Frontal cortex (tissue), 4 donors: ENCODE measurements at places on chromosomes 11 and 22. TPM values are rescaled to one million over a fixed set of nuclear protein-coding genes. Genes with fewer than 3 reads are reported as not detected.

The SSH3 gene
- 2.0 TPM for total RNA-seq

The PLAAT3 gene
- total RNA-seq: 2.4 TPM

The ACCS gene
- 5.3 TPM for total RNA-seq

The GGTLC2 gene
- total RNA-seq: not detected

The RIBC2 gene
- 0.41 TPM for total RNA-seq

DNA sequence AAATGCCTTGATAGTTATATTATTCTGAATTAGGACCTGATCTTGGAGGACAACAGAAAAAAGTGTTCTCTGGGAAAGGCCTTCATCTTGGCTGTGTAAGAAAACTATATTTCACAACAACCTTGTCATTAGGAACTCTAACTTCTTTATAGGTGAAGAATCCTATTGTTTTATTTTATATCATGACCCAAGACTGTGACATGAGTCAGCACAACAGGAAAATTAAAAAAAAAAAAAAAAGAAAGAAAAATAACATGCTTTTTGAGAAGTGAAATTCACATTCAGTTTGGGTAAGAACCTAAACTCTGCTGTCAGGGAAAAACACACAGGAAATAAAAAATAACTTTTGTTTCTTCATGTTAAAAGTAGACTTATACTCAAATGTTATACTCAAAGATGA is 11.7 kb upstream of the FOLR2 start:
- no peak for DNase-seq

DNA sequence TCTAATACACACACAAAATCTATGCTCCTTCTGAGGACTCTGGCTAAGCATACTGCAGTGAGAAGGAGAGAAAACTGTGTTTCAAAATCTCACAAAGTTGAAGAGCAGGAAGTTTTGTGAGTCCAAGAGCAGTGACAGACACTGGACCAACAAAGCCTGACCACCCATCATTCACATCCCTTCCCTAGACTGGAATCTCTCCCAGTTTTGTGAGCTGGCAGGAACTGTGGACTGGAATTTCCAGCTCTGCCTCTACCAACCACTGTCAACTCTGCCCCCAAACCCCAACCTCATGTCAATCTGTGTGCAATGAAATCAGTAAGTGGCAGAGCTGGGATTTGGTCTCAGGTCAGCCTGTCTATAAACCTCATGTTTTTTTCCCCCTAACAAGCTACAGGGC is 112.6 kb downstream of the ARL14EP start:
- no peak for DNase-seq

DNA sequence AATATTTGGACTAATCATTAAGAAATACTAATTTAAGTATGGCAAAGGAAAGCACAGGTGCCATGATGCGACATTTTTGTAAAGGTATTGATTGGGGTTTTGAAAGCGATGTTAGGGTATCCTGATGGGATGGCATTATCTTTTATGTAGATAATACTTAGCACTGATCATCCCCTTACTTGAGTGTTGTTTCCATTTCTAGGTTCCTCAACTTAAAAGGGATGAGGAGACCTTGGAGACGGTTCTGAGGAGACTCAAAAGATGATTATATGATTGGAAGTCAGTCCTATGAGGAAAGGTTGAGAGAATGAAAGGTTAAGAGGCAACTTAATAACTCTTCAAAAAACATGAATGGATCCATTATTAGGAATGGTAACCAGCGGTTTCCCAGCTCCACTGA is 11.1 kb downstream of the KMT2A start:
- no peak for DNase-seq

GRCh38 chr11:82718307-82718706 is 15.4 kb downstream of the FAM181B start:
- peak; percentile 48 for DNase-seq

DNA sequence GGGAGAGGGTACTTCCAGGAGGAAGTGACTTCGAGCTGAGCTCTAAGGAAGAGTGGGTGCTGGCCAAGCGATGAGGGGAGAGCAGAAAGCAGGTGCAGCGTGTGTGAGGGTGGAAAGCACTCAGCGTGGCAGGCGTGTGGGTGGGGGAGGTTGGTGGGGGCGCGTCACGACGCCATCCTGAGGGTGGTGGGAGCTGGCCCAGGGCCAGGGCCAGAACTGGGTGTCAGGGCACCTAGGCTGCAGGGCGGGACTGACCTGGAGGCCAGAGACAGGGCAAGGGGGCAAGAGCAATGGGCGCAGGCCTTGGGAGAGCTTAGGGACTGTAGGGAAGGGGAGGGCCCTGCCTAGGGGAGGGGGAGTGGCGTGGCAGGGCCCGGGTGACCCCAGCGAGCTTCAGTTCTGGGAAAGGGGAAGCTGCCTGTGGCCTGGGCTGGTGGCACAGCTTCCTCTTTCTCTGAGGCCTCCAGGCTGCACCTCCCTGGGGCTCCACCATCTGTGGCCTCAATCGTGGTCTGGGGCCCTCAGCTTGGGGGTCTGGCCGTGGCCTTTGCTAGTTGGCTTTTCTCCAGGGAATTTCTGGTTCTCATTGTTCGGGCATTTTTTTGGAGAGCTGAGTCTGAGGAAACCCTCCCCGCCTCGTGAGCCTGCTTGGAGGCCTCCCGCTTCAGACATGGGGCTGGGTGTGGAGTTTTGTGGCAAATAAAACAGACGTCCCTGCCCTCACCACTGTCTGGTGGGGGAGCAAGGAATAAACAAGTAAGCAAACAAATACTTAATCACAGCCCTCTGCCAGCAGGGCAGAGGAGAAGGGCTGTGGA is 8.9 kb downstream of the RELT start:
- no peak for DNase-seq

GRCh38 chr11:9821008-9821752 is 157.3 kb downstream of the SWAP70 start:
- DNase-seq: no peak

DNA sequence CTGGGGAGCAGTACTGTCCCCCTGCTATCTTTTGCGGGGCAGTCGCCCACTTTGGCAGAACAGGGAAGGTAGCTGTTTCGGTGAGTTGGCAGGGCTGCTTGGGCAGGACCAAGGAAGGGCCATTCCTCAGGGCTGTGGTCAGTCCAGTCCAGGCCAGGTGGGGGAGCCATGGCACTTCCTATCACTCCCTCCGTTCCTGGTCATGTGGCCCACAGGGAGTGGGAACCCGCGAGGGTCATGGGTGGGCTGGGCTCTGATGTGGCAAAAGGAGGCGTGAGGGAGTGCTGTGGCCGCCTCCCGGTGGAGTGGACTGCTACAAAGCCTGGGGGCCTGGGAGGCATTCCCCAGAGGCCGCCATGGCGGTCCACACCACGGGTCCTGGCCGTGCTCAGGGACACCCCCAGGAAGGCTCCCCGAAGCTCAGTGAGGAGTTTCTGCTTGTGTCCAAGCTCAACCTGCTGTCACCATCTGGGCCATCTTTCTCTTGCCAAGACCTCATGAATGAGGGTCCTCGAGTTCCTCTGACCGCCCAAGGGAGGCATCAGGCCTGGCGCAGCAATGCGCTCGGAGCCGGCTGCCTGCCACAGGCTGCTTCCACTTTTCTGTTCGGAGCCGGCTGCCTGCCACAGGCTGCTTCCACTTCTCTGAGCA is 11.9 kb downstream of the CHID1 start:
- no peak for DNase-seq

- DNase-seq: no peak
Measured at GRCh38 chr11:10528121-10528520, 12.9 kb downstream of the RNF141 start.

- peak; percentile 26 for DNase-seq
Measured at GRCh38 chr11:19903620-19904069, 191.0 kb downstream of the NAV2 start.

DNA sequence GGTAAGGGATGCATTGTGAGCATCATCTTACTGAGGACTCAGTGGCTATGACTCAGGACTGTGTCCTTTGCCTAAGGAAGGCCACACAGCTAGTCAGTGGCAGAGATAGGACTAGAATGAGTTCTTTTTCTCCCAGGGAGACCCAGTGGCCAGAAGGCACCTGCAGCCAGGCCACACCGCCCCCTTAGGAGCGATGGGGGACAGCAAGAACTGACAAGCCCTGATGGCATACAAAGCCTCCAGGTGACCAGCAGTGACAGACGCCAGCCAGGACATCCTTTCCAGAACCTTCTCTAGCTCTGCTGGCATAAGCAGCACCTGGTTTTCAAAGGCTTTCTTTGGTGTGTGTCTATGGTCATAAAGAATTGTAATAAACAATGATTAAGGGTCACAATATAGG is 240.1 kb downstream of the ST3GAL4 start:
- no peak for DNase-seq

- no peak for DNase-seq
Measured at GRCh38 chr11:69909561-69910518, 90.6 kb upstream of the FGF3 start.

- DNase-seq: no peak
Measured at GRCh38 chr22:22895776-22896445, 8.3 kb downstream of the IGLL5 start.

DNA sequence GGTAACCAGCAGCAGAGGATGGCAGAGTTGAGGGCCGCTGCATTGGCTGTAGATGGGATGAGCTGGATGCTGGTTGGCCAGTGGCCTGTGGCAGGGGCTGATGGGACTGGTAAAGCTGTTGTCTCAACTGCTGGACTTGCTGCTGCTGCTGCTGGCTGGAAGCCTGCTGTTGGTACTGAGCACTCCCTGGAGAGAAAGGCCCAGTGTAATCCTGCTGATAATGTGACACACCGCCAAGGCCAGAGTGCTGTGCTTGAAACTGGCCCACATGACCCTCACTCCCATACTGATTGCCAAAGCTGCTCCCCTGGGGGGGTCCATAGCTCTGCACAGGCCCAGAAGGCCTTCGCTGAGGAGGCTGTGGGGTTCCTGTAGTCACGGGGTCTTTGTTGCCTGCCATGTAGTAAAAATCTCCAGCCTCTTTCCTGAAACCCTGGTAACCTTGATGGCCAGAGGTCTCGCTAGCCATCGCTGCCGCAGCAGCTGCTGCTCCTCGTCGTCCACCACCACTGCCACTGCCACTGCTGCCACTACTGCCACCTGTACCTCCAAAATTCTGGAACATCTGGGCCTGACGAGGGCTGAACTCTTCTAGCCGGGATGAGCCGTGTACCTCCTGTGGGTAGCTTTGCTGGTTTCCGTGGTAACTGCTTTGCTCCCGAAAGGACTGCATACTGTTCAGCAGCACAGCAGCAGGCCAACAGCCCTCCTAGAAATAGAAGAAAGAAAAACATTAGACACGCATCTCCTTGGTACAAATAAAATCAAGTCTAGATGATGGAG is 55.6 kb downstream of the TCF20 start:
- DNase-seq: peak; percentile 69

- DNase-seq: no peak
Measured at GRCh38 chr22:45246060-45246985, 5.6 kb upstream of the KIAA0930 start.
